ENCODE measurements at places on chromosomes 4 and X.

DNA sequence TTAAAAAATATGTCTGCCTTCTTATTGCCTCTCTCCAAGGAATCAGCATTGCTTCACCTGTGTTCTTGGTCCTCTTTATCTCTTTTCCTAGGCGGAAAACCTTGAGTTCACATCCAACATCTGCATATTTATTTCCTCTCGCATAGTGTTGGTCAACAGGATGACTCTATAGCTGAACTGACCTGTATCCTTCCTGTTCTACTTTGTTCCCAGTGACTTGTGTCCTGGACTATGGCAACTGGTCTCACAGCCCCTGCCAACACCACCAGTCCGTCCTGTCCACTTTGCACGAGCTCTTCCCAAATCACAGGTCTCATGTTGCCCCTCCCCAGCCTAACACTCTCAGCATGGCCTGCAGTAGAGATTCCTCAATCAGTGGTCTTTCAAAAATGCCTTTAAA is 2.0 kb downstream of the DIPK2B start:
- no peak for DNase-seq

DNA sequence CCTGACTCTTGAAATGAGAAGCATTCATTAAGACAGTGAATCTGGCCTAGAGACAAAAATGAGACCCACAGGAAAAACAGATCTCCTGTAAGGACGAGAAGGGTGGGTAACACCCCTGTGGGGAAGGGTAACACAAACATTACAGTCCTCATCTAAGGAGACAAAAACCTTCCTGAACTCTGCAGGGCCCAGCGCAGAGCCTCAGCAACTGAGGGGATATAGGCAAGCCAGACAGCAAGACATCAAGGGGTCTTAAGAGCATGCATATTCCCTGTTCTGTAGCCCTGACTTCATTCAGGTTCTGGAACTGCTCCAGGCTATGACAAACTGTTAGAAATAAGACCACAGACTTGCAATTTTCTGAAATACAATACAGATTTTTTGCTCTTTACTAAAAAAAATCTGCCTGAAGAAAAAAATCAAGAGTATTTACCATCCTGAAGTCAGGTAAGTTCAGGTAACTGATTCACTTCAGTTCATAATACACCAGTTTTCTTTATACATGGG is 15.5 kb downstream of the COX18 start:
- DNase-seq, result no peak

DNA sequence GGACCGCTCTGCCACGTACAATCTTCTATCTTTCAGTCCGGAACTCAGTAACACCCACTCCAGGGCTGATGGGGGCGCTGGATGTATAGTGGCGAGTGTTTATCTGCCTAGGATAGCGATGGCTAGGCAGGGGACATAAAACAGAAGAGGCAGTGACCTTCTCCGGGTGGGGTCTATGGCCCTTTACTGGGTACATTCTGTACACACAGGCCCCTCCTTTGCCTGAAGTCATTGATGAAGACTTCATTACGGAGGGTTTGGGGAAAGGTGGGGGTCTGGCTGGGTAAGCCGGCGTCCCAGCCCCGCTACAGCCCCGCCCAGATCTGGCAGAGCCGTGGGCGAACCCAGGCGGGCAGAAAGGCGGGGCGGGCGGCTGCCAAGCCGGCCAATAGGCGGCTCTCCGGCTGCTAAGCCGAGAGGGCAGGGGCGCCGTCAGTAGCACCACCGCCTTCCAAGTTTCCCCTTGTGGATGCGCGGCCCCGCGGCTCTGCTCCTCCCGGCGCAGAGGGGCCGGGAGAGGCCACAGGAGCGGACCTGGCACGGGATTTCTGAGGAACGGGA is at the start of gene CHST7:
Gene CHST7, plus strand, starts transcription at position 435 of the 561 bp plus-strand sequence. CDS start 167 bp downstream, outside the sequence.
- DNase-seq, result peak; percentile 70

DNA sequence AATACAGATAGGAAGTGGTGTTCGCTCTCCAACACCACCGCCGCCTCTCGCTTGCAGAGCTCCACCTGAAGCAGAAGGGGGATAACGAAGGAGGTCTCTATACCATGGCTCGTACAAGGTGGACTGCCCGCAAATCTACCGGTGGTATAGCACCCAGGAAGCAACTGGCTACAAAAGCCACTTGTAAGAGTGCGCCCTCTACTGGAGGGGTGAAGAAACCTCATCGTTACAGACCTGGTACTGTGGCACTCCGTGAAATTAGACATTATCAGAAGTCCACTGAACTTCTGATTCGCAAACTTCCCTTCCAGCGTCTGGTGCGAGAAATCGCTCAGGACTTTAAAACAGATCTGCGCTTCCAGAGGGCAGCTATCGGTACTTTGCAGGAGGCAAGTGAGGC is 5.2 kb upstream of the BMP15 start:
- DNase-seq, result no peak

DNA sequence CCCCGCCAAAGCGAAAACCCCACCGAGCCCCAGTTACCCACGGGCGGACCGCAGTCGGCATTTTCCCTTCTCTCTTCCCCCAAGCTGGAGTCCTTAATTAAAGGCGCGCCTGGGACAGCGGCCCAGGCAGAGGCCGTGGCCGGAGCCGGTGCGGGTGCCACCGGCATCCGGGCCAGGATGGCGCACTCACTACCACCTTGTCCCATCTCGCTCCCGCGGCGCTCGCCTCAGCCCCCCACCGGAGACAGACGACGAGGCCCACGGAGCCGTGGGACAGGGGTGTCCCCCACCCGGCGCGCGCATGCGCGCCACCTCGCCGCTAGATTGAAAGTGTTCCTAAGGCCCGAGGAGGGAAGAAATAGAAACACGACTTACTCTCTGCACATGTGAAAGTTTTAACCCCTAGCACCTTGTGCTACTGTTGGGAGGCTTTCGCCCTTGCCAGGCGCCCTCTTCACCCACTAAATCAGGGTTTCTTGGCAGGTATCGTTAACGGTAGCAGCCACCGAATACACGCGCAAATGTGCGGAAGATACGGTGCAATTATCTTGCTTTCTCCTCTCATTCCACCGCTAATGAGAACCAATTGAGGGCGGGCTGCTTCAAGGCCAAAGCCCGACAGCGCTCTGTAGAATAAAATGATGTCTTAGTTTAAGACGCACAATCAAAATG is 64.3 kb upstream of the CCDC160 start:
- DNase-seq, result peak; percentile 4

DNA sequence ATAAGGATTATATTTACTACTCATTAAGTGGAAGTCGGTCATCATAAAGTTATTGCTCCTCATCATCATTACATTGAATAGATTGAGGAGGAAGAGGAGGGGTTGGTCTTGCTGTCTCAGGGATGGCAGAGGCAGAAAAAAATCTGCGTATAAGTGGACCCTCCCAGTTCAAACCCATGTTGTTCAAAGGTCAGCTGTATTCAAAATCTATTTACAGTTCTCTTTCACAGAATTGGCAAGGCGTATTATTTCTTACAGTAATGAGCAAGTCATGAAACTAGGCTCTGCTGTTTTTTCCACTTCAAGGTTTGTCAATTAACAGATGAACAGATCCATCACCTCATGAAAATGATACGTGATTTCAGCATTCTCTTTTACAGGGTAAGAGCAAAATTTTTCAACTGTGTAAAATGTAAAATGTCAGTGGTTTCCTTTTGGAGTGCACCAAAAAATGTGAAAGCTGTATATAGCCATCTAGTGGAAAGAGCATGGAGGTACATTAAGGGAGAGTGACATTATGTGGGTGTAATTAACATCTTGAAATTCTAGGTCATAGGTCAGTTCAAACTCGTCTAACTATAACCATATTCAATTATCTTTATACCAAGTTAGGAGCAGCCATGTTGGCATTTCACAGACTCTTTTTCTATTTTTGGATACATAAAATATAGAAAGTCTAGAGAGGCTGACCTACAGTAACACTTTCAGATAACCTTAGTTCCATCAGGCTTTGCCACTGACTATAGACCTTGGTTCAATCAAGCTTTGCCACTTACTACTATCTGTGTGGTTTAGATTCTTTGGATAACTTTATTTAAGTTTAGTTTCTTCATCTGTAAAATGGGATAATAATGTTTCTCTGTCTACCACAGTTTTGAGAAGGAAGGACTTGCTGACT is 30.1 kb downstream of the NEIL3 start:
- DNase-seq, result no peak

GRCh38 chrX:134294548-134294947 is 57.6 kb downstream of the CCDC160 start:
- DNase-seq, result no peak

DNA sequence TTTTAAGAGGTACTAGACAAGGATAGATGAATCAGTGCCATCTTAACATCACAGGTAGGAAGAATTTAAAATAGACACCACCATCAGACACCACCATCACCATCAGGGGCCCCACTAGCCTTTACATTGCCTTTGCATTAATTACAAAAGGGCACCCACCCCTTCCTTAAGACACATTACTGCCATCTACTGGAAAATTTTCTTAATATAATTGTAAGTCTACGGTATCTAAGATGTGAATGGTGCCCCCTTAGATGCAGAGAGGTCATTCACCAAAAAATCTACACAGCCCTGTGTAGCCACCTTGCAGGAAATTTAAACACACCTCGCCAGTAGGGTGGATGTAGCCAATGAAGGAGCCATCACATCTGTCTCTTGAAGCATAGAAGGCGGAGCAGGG is 184.1 kb downstream of the MID1IP1 start:
- no peak for DNase-seq

GRCh38 chr4:105148356-105148755 is 1.7 kb downstream of the TET2 start:
- no peak for DNase-seq

DNA sequence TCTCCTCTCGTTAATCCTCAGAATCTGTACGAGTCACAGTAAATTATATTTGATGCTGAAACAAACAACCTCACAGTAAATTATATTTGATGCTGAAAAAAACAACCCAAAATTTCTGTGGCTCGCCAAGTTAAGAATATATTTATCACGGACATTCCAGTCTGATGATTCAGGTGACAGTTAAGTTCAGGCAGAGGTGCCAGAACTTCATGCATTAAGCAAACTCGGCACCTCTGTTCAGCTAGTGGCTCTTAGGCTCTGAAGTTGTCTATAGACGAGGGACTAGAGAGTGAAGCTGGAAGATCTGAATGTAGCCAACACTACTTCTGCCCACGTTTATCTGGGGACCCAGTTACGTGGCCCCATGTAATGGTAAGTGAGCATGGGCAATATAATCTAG is 132.2 kb upstream of the AGA start:
- peak; percentile 16 for DNase-seq

DNA sequence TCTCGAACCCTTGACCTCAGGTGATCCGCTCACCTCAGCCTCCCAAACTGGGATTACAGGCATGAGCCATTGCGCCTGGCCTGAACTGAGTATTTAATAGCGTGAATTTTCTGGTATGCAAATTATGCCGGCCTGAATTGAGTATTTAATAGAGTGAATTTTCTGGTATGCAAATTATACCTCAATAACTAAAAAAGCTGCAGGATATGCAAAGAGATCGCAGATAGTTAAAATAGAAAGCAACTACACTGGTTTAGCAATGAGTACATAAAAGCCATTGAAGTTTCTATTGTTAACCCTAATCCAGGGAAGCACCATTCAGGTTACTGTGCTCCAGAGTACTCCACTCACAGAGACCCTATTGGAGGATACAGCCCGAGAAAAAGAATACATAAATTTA is 22.8 kb downstream of the FBXW7 start:
- DNase-seq, result no peak

DNA sequence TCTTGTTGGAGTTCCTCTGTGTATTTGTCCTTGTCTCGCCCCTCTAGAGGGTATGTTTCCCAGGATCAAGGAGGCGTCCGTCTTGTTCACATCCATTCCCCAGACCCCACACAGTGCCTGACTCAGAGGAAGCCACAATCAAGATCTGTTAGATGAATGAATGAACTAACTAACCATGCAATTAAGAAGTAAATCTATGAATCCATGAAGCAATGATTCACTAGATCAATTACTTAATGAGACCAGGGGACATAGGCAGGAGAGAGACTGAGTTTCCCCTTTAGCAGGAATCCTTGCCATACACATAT is 11.9 kb downstream of the BLOC1S4 start:
- DNase-seq, result no peak

DNA sequence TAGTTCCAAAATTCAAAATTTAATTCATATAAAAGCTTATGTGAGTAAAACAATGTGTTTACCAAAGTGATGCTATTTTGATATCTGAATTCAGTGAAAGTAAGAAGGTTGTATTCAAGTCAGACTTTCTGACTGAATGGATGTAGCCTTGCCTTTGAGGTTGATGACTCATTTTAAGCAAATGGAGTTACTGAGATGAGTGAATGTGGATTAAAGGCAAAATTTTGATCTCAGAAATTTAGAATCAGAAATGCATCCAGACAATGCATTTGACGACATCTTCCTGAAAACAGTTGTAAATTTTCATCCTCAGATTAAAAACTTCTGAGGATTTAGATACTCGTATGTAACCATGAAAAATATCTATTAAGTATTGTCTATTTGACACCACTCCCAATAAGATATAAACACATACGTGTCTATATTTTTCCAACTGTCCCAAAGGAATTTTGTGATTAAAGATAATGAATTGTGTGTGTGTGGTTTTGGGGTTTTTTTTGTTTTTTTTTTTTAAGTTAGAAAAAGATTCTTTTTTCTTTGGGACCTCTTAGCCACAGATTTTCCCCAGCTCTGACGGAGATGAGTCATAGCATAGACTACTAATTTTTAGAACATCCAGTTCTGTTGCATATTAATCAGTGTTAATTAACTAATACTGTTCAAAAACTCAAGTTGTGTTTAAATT is 34.4 kb downstream of the NFKB1 start:
- DNase-seq, result no peak

Measured in MG63 (cell line).